Thoracic aorta endothelial cell (primary cell): ENCODE measurements at places on chromosomes 12 and 14. TPM values are rescaled to one million over a fixed set of nuclear protein-coding genes. Genes with fewer than 3 reads are reported as not detected.

Gene IAPP
- total RNA-seq = not detected in 2 replicates

Gene CLEC2B
- 24.6 and 79.1 TPM in 2 replicates for total RNA-seq

Gene CCDC175
- total RNA-seq = not detected in 2 replicates

Gene NUAK1
- 30.6 and 43.0 TPM in 2 replicates for total RNA-seq

Gene CCDC77
- 12.9 and 18.8 TPM in 2 replicates for total RNA-seq

Gene NR1H4
- total RNA-seq = not detected in 2 replicates

Gene PRKD1
- 10.1 and 10.8 TPM in 2 replicates for total RNA-seq

Gene ZBTB39
- 9.8 and 10.3 TPM in 2 replicates for total RNA-seq

Gene TMEM179
- total RNA-seq = not detected in 2 replicates

Gene BEGAIN
- 0.22 TPM in 1 of 2 replicates, not detected in the other for total RNA-seq

Gene BATF
- 1.7 TPM in 1 of 2 replicates, not detected in the other for total RNA-seq
